RPMI7951 (cell line): ENCODE measurements at places on chromosomes 11 and 22. TPM values are rescaled to one million over a fixed set of nuclear protein-coding genes. Genes with fewer than 3 reads are reported as not detected.

The ADM2 gene
- total RNA-seq = 0.20 and 0.24 TPM in 2 replicates

The SLC17A6 gene
- total RNA-seq = not detected in 2 replicates

The OR8A1 gene
- not detected in 2 replicates for total RNA-seq

The SBF1 gene
- 21.5 and 34.1 TPM in 2 replicates for total RNA-seq

The MB gene
- total RNA-seq = 1.3 and 2.3 TPM in 2 replicates

The SCUBE2 gene
- 0.36 and 0.88 TPM in 2 replicates for total RNA-seq

The TBX1 gene
- total RNA-seq = not detected in 2 replicates

The OR8G5 gene
- not detected in 2 replicates for total RNA-seq

The MYO7A gene
- 0.29 and 0.36 TPM in 2 replicates for total RNA-seq

The SF3A1 gene
- 16.3 and 33.9 TPM in 2 replicates for total RNA-seq

The OR4D5 gene
- total RNA-seq = not detected in 2 replicates

The RASD2 gene
- total RNA-seq = 0.10 and 0.24 TPM in 2 replicates

The PRG3 gene
- total RNA-seq = not detected in 2 replicates

The GGTLC2 gene
- not detected in 2 replicates for total RNA-seq

The HPS5 gene
- total RNA-seq = 16.0 and 16.5 TPM in 2 replicates
